ENCODE measurements at places on chromosomes 3 and 15. TPM values are rescaled to one million over a fixed set of nuclear protein-coding genes. Genes with fewer than 3 reads are reported as not detected.

DNA sequence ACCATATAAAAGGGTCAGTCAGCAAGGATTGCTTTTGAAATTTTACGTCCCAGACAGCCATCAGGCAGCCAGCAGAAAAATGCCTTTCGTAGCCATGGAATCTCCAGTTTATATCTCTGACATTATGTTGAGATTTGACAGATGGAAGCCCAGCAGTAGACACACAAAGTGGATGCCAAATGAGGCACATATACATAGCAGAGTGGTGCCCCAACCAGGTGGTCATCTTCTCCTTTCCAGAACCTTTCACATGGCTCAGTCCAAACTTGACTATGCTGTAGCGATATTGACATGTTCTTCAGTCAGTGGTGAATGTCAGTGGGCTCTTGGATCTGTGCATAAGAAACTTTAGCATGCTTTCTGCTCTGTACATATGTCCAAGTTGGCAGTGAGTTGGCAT lies 123.3 kb upstream of the GBE1 start:
- H3K4me1 ChIP-seq: no peaks in the 10 kb centered on the region
- H3K4me3 ChIP-seq: no peak overlapping the region
- H3K27ac ChIP-seq: no peak overlapping the region
- no peaks in the 10 kb centered on the region for H3K27me3 ChIP-seq
- no peaks in the 10 kb centered on the region for H3K36me3 ChIP-seq
- DNase-seq: no peak

The SLC15A2 gene
- 3.4 TPM for total RNA-seq

DNA sequence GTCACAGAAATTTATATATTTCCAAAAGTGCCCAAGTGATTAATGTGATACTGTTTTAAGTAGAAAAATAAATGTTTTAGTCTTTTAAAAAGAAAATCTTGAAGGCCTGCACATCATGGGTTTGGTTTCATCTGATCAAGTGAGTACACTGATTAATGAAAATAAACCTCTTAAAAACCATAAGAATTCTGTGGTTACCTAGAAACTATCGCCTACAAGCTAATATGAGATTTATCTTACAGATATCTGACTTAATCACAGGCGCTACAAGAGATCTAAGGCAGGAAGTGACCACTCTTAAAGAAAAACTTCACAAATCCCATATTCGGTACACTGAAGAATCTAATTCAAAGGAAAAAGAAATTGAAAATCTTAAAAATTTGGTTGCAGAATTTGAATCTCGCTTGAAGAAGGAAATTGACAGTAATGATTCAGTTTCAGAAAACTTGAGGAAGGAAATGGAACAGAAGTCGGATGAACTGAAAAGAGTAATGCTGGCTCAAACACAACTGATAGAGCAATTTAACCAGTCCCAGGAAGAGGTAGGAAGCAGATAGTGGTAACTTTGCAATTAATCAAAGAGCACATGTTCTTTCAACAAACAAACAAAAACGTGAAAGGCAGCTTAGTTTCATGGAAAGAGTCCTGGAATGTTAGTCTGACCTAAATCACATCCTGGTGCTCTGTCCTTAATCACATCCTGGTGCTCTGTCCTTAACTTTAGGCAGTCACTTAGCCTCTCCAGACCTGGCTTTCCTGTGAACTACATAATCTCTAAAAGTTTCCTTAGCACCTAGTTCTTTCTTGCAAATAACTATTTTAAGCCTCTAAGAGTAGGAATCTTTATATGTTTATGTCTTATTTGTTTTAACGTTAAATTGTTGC lies 131.8 kb downstream of the CCNL1 start:
- DNase-seq: no peak
- no peak overlapping the region for H3K27ac ChIP-seq
- no peak overlapping the region for H3K4me3 ChIP-seq
- peaks cover 2% of the 10 kb centered on the region for H3K36me3 ChIP-seq
- H3K27me3 ChIP-seq: peaks cover 25% of the 10 kb centered on the region

The DNAJB8 gene
- total RNA-seq: not detected
